ENCODE measurements at places on chromosomes 6 and 20.

- peak; percentile 95 for DNase-seq
Measured at GRCh38 chr6:16712931-16713484, 48.3 kb downstream of the ATXN1 start.

DNA sequence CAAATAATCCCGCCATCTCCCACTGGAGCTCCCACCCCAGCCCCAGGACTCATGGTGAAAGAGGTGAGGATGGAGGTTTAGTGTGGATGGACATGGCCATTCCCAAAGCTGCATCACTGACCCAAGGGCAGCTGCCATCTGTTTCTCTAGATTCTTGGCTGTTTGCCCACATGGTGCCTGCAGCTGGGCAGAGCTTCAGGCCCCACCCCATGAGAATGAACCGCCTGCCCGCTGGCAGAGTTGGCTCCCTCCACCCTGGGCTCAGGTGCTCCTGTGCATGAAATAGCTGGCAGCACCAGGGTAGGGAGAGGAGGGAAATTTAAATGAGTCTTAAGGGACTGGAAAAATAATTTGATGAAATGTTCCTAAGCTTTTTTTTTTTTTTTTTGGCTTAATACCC lies 17.4 kb downstream of the SCML4 start:
- DNase-seq = no peak

GRCh38 chr6:73180076-73180738 lies 45.1 kb downstream of the KHDC1L start:
- DNase-seq = peak; percentile 77

DNA sequence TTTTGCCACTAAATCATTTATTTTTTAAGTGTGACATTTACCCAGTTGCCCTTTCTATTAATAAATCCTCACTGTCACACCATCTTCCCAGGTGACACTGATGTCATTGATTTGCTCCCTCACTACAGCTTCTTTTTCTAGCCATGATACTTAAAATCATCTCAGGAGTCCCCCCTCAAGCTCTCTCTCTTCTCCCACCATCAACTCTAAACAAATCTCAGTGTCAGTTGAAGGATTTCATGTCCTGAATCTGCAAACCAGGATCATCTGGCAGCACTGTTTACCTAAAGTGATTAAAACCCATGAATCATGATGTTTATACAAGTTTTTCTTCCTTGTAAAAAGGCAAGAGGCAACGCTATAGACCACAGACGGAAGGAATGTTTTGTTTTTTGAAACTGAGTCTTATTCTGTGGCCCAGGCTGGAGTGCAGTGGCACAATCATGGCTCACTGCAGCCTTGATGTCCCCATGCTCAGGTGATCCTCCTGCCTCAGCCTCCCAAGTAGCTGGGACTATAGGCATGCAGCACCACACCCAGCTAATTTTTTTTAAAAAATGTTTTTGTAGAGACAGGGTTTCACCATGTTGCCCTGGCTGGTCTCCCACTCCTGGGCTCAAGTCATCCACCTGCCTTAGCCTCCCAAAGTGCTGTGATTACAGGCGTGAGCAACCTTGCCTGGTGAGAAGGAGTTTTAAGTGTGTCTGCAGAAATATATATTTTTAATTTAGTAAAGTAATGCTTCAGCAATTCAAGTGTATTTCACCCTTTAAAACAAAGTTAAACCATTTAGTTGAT lies 30.1 kb upstream of the SH3BGRL2 start:
- DNase-seq = peak; percentile 73

DNA sequence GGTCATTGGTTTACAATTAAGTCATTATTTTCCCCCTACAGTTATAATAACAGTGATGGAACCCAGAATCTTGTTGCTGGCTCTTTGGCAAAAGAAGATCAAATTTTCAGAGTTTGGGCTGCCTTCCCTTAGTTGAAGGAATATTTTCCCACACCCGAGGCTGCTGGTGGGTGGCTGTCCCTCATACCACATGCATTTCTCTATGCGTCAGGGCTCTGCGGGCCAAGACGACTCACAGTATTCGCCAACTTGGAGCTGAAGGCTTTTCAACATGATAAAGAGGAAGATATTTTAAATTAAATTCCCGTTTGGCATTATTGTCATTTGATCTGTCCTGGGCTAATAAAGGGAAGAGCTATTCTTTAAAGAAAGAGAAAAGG lies 102.2 kb upstream of the SASH1 start:
- DNase-seq = no peak

DNA sequence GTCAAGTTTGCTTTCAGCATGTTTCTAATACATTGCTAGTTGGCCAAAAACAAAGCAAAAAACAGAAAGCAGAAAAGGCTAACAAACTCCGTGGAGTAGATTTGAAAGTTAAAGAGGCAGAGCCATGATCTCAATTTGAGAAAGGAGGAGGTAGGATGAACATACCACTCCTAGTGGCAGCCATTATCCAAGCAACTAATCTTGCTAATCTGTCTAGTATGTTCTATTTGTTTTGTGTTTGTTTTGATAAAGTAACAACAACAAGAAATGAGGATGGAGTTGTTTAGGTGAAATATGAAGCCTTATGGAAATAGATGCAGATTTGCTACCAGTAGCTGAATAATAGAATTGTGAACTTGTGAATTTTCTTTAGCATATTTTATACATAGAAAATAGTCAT lies 295.5 kb upstream of the PRDM1 start:
- DNase-seq = peak; percentile 22

DNA sequence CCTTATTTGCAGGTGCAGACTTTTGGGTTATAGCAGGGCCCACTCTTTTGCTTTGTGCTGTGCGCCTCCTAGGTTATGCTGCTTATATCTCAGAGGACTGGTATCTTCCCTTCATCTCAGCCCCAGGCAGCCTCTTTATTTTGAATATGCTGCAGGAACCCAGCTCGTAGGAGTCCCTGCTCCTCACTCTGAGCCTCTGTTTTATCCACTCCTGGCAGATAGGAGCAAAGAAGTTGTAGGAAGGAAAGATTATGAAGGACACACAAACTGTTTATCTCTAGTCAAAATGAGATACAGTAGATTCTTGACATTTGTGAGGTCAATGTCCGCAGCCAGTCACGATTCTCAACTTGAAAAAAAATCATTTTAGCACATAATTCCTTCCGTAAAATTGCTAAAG lies 15.6 kb downstream of the L3MBTL3 start:
- DNase-seq = no peak
